ENCODE measurements at places on chromosomes 7 and 10.

DNA sequence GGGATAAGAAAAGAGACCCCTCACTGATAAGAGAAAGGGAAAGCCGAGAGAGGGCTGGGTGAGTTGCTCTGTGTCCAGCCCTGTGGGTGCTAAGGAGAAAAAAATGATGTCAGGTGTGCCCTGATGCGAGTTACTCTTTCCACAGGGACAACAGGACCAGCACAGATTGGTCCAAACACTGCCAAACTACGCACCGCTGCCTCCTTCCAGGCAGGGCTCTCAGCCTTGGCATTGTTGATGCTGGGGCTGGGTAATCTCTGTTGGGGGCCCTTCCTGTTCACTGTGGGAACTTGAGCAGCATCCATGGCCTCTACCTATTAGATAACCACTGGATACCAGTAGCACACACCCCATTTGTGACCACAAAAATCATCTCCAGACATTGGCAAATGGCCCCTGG lies 10.3 kb upstream of the ATP6V0E2 start:
- DNase-seq: no peak

DNA sequence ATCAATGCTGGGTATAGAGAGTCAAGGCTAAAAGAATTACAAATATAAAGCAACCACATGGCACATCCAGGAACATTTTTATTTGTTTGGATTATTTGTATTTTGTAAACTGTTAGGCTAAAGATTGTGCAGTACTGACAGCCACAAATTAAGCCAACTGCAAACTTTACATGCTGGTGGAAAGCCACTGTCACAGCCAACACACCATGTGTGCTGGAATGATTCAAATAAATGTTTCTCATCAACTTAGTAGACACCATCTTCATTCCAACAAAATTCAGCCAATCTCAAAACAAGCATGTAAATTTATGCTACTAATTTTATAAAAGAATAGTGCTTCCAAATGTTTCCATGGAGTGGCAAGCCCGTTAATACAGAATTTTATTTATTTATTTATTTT lies 211.8 kb downstream of the ELMO1 start:
- no peak for DNase-seq

DNA sequence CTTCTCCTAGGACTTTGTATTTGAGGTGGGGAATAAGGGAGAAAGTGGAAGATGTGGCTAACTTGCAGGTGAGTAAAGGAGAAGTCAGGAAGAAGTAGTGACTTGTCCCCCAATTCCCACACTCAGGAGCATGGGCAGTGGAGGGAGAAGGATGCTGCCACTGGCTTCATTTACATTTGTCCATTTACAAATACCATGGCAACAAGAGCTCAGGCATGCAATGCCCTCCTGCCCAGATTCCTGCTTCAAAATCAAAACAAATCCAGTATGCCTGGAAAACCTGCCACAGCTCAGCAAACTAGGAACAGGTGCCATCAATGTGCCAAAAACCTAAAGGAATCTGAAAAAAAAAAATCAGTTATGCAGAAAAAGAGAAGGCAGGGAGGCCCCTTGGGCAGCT lies 139.9 kb downstream of the KCNMA1 start:
- no peak for DNase-seq

DNA sequence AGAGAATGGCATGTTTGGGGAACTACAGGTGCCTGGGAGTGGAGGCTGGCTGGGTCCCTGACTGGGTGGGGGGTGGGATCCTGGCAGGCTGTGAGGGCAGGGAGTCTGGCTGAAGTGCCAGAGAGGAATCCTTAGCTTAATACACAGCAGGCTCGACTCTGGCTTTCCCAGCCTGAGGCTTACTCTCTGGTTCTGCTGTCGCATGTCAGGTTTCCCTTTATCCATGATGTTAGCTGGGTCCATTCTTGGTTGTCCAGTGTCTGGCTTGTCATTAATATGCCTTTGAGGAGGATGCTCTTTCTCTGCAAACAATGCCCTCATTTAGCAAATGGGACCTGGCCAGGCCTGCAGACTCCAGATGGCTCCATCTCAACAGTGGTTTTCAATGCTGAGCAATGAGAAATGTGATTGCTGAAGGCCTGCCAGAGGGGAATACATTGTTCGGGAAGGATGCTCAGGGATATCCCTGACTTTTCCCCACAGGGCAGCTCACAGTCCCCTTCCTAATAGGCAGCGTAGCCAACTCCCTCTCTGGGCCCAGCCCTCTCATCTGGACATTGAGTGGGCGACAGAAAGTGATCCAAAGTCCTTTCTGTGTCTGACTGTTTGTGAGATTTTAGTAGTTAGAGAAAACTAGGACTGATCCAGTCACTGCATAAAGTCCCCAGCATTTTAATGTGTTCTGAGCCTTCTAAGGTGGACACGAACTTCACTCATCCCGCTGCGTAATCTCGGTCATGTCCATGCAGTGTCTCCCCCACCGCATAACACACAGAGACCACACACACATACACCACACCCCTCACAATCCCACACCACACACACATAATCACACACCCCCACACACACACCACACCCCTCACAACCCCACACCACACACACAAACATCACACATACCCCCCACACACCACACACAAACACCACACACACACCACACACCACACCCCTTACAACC lies 124.9 kb downstream of the ANLN start:
- no peak for DNase-seq

- no peak for DNase-seq
Observed at GRCh38 chr7:134476044-134476443, 17.1 kb upstream of the AKR1B1 start.

DNA sequence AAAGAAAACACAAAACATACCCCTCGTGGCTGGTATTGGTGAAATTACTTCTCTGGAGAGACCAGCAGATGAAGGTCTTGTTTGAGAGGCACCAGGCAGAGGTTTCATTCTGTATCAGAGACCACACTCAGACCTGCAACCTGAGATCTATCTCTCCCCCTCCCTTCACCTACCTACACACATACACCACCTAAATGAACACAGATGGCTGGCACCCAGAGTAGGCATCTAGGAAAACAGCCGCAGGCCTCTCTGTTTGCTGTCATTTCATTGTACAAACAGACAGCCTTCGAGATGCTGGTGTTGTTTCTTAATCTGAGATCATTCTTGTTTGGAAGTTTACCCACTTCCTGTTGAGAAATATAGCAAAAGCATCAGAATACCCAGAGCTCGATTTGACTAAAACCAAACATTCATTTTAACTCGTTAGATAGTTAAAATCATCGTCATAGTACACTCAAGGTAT lies 173.9 kb upstream of the SLC25A13 start:
- DNase-seq: no peak

DNA sequence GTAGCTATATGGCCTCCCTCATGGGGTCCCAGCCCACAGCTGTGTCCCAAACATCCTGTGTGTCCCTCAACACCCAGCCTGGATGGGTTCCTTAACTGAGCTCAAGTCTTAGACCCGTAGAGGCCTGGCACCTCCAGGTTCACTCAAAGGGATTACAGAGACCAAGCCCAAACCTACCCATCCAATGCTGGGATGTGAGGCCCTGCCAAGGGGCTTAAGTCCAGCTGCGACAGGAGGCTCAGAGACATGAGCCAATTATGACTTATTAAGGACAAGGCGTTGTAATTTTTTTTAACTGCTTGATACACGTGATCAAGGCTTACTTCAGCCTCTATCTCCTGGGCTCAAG lies 105.6 kb upstream of the RET start:
- no peak for DNase-seq

Data from EL (cell line).